ENCODE measurements at places on chromosomes 7 and 10. TPM values are rescaled to one million over a fixed set of nuclear protein-coding genes. Genes with fewer than 3 reads are reported as not detected.

DNA sequence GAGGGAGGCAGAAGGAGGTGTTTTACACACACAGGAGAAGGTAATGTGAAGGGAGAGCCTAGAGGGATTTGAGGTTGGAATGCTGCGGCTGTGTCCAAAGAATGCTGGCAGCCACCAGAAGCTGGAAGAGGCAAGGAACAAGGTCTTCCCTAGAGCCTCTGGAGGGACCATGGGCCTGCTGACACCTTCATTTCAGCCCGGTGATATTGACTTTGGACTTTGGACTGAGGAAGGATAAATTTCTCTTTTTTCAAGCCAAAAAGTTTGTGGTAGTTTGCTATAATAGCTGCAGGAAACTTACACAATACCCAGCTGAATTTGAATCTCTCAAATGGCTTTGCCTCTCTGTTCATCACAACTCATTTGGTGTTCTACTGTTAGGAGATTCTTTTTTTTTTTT lies 34.6 kb downstream of the UBN2 start:
- H3K4me1 ChIP-seq: no peaks in the 10 kb centered on the region
- no peak overlapping the region for H3K27ac ChIP-seq
- DNase-seq: no peak
- H3K27me3 ChIP-seq: no peaks in the 10 kb centered on the region
- H3K4me3 ChIP-seq: no peak overlapping the region

GRCh38 chr10:3010816-3011460 lies 56.4 kb upstream of the PFKP start:
- no peaks in the 10 kb centered on the region for H3K4me1 ChIP-seq
- no peak overlapping the region for H3K4me3 ChIP-seq
- H3K27me3 ChIP-seq: no peaks in the 10 kb centered on the region
- DNase-seq: no peak
- no peaks in the 10 kb centered on the region for H3K36me3 ChIP-seq

- H3K27me3 ChIP-seq: no peaks in the 10 kb centered on the region
- no peak overlapping the region for H3K4me3 ChIP-seq
- H3K4me1 ChIP-seq: no peaks in the 10 kb centered on the region
- H3K27ac ChIP-seq: no peak overlapping the region
- H3K36me3 ChIP-seq: no peaks in the 10 kb centered on the region
Measured at GRCh38 chr7:69213878-69214277, 384.4 kb upstream of the AUTS2 start.

GRCh38 chr10:29773675-29774091 lies 138.9 kb upstream of the SVIL start:
- no peak overlapping the region for H3K27ac ChIP-seq
- DNase-seq: no peak
- no peaks in the 10 kb centered on the region for H3K36me3 ChIP-seq
- H3K27me3 ChIP-seq: no peaks in the 10 kb centered on the region

DNA sequence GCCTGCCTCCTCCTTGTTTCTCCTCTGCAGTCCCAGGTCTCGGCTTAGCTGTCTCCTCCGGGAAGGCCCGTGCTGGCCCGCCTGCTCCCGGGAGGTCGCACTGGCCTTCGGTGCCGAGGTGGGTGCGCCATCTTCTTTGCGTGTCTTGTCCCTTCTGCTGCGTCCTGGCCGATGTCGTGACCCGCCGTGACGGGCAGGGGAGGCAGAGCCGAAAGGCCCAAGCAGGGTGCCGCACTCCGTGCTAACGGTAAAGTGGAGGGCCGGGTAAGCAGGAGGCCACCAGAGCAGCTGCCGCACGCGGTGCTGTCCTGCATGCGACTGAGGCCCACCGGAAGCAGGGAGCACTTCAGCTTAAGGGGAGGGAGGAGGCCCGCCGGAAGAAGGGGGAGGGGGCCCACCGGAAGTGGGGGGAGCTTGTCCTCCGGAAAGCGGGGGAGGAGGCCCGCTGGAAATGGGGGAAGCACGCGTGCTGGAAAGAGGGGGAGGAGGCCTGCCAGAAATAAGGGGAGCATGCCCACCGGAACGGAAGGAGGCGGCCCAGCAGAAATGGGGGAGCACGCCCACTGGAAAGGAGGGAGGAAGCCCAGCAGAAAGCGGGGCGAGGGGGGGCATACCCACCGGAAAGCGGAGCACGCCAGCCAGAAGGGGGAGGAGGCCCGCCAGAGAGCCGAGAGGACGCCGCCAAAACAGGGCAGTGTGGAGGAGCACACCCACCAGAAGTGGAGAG lies 71.4 kb downstream of the PROSER2 start:
- H3K27me3 ChIP-seq: no peaks in the 10 kb centered on the region
- no peak overlapping the region for H3K4me3 ChIP-seq
- DNase-seq: no peak
- H3K27ac ChIP-seq: no peak overlapping the region
- H3K4me1 ChIP-seq: no peaks in the 10 kb centered on the region
- no peaks in the 10 kb centered on the region for H3K36me3 ChIP-seq

DNA sequence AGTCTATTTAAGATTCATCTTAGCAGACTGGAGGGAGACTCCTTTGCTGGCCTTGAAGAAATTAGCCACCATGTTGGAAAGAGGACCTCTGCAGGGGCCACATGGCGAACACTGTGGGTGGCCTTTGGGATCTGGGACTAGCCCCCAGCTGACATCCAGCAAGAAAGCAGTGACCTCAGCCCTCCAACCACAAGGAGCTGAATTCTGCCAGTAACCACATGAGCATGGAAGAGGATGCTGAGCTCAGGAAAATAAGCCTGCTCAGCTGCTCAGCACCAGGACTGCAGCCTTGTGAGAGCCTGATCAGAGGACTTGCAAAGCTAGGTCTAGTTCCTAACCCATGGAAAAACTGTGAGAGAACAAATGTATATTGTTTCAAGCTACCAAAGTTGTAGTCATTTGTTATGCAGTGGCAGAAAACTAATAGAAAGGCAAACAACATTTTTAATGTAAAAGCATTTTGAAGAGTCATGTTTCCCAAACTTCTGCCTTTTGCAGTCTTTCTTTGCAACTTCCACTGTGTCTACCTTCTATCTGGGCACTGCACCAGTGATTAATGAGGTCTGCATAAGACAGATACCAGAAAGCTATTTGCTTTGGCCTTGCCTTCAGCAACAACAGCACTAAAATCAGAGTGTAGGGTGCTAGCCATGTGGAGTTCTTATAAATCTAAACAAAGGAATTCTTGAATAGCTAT lies 183.7 kb downstream of the FGFR2 start:
- H3K4me1 ChIP-seq: no peaks in the 10 kb centered on the region
- H3K27me3 ChIP-seq: no peaks in the 10 kb centered on the region
- no peak overlapping the region for H3K27ac ChIP-seq
- no peaks in the 10 kb centered on the region for H3K36me3 ChIP-seq

GRCh38 chr10:86665868-86666267 lies 2.4 kb upstream of the LDB3 start:
- no peaks in the 10 kb centered on the region for H3K36me3 ChIP-seq
- DNase-seq: no peak

GRCh38 chr10:66783316-66783715 lies 142.5 kb upstream of the LRRTM3 start:
- no peaks in the 10 kb centered on the region for H3K4me1 ChIP-seq
- no peaks in the 10 kb centered on the region for H3K36me3 ChIP-seq
- H3K27me3 ChIP-seq: no peaks in the 10 kb centered on the region

DNA sequence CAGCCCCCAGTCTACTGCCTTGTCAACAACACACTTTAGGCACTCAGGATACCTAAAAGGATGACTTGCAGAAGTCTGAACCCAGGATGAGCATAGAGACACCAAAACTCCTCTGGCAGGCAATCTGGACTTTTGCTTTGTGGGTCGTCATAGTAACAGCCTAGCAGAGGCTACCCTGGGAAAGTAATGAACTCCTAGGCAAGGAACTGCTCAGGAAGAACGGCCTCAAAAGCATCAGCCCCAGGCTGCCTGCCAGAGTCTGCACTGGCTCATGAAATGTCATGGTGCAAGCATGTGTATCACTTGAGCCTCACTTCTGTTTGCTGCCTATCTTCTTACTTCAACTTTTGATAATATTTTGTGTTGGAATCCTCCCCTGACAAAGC lies 715.1 kb downstream of the GRID1 start:
- H3K36me3 ChIP-seq: no peaks in the 10 kb centered on the region
- no peaks in the 10 kb centered on the region for H3K27me3 ChIP-seq
- peak; percentile 18 for DNase-seq

- H3K4me1 ChIP-seq: no peaks in the 10 kb centered on the region
- H3K27ac ChIP-seq: no peak overlapping the region
- no peaks in the 10 kb centered on the region for H3K36me3 ChIP-seq
- H3K4me3 ChIP-seq: no peak overlapping the region
- H3K27me3 ChIP-seq: no peaks in the 10 kb centered on the region
Measured at GRCh38 chr7:22296916-22297315, 60.0 kb downstream of the RAPGEF5 start.

- H3K27me3 ChIP-seq: no peaks in the 10 kb centered on the region
- DNase-seq: no peak
- H3K4me3 ChIP-seq: no peak overlapping the region
- no peak overlapping the region for H3K27ac ChIP-seq
Measured at GRCh38 chr7:88401009-88401623, 94.4 kb upstream of the STEAP4 start.

- H3K4me3 ChIP-seq: no peak overlapping the region
- peaks cover 2% of the 10 kb centered on the region for H3K4me1 ChIP-seq
- H3K27me3 ChIP-seq: no peaks in the 10 kb centered on the region
- H3K27ac ChIP-seq: no peak overlapping the region
- DNase-seq: peak; percentile 79
Measured at GRCh38 chr7:16071246-16071857, 350.0 kb downstream of the CRPPA start.

OPALIN gene
- not detected for total RNA-seq

SH2D4B gene
- 0.09 TPM for total RNA-seq

SPDYE5 gene
- not detected for total RNA-seq

MRPS17 gene
- 12.5 TPM for total RNA-seq

LOXL4 gene
- 15.1 TPM for total RNA-seq
